ENCODE measurements at places on chromosomes 1 and 21. TPM values are rescaled to one million over a fixed set of nuclear protein-coding genes. Genes with fewer than 3 reads are reported as not detected.

WNT4 gene
- total RNA-seq, result 0.72 TPM

STXBP3 gene
- total RNA-seq, result 29.4 TPM

CYP2J2 gene
- 0.57 TPM for total RNA-seq

MLLT11 gene
- total RNA-seq, result 13.0 TPM

PDC gene
- not detected for total RNA-seq

HES2 gene
- 1.2 TPM for total RNA-seq
